ENCODE measurements at places on chromosomes 1 and 21.

- peak; percentile 87 for ATAC-seq
Measured at GRCh38 chr1:19800076-19800804, 524 bp upstream of the TMCO4 start.

- peak; percentile 60 for ATAC-seq
Measured at GRCh38 chr1:61318319-61319125, 236.2 kb downstream of the NFIA start.

- ATAC-seq, result no peak
Measured at GRCh38 chr1:62370594-62370993, 51.4 kb upstream of the KANK4 start.

DNA sequence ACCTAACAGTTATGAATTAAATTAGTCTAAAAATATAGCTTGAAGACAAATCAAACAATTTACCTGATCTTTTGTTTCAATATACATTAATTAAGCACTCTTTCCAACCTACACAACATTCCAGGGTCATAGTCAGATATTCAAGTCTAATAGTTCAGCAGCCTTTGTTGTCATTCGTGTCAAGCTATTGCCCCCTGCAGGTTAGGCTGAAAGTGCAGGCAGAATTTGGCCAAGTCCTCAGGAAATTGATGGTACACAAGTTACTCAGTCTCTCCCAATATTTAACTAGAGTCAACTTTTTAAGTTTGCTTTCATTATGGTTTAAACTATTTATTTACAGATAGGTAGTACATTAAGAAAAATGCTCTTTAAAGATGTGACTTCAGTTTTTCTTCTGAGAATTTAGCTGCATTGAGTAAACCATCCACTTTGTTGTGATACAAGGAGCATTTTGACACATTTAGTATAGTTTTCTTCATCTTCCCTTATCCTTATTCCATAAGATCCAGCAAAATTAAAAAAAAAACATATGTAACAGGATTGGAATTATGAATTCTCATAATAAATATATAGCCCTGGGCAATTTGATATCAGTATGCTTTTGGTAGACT is 130.3 kb upstream of the DPYD start:
- no peak for ATAC-seq

- no peak for ATAC-seq
Measured at GRCh38 chr1:3402258-3403010, 52.0 kb upstream of the ARHGEF16 start.

DNA sequence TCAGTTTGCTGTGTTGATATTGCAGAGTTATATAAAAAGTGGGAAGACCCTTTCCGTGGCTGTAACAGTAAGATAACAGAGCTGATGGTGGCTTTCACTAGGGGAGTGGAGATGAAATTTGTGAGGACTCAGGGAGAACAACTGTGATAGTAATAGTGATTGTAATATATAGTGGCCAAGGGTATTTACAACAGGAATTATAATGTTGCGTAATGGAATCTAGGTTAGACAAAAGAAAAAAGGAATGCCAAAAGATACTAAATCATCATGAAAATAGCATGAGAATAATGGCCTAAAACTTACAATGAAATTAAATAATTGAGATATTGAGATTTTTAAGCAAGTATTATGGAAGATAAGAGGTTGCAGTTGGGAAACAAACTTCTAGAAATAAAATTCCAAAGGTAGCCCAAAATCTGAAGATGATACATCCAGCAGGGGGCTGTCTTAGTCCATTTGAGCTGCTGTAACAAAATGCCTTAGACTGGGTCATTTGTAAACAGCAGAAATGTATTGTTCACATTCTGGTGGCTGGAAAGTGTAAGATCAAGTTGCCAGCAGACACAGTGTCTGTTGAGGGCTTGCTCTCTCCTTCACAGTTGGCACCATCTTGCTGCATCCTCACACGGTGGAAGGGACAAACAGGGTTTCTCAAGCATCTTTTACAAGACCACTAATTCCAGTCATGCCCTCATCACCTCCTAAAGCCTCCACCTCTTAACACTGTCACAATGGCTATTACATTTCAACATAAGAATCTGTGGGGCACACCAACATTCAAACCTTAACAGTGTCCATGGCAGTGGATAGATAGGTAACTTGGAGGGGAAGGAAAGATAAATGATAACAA is 711.2 kb downstream of the MRPL39 start:
- peak; percentile 98 for ATAC-seq

DNA sequence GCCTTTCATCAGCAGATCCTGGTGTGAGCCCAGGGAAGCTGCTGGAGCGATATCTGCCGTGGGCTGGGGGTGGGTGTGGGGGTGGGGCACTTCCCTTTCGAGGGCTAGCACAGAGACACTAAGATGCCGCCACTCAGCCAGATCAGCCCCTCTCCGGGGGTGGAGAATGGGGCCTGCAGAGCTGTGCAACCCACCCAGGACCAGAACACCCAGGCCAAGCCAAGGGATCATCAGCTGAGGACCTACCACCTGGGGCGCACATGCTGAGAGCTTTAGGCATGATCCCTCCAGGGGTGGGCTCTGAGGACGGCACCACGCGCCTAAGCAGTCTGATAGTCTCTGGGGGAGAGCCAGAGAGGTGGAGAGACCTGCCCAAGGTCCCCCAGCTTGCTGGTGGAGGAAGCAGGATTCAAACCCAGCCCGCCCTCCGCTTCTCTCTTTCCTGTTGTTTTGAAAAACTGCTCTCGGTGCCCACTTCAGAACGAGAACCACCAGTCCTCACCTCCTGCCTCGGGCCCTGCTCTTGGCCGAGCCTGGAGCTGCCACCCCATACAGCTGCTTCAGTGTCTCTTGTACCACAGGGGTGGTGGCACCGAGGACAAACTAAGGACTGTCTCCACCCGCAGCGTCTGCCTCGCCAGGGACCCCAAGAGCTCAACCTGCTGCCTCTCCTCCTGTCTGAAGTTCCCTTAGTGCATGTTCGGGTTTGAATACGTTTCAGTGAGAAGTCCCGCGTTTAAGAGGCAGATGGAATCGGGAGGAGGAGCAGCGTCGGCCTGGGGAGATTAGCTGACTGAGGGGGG is 39.7 kb upstream of the RUNX3 start:
- no peak for ATAC-seq

DNA sequence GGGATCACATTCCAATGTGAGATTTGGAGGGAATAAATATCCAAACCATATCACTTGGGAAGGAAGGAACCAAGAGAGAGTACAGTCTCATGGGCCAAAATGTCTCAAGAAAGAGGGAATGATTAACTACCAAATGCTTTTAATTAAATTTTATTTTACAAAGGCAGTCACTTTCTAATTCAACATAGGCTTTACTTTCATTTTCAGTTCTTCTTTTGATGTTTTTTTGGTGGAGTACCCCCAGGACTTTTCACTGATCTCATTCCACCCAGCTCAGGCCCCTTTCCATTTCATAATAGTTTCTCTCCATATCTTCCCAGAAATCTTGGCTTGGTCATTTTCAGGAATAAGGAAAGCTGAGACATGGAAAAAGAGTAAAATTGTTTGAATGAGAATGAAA is 5.1 kb upstream of the SLAMF7 start:
- ATAC-seq, result no peak

- no peak for ATAC-seq
Measured at GRCh38 chr1:204814166-204814884, 56.3 kb upstream of the NFASC start.

DNA sequence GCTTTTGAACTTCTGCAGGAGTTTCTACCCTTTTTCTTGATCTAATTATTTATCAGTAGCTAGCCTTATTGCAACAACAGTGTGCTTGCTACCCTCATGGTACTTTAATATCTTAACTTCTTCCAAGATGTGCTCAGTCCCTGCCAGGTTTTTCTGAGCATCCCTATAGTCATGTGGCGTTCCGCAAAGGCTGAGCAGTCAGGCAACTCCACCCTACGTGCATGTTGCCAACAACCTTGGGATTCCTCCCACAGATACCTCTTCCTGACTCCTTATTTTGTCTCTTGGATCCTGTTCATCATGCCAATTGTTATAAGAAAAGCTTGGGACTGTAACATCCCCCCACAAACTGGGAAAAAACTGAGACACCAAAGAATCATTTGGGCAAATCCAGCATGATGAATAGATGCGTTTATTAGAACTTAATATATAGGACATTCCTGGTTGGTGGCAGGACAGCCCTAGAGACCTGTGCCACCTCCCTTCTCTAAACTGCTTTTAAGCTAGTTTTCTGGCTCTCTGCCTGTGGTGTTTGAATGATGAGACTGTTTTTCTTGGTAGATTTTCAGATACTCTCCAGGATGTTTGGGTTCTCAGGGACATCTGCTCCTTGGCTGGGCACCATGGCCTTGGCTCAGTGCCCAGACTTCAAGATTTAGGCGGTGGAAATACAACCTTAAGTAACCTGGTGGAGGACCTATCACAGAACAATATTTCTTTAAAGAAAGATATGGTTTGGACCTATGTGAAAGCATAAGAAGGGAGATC is 27.1 kb upstream of the KCTD3 start:
- ATAC-seq, result peak; percentile 88

DNA sequence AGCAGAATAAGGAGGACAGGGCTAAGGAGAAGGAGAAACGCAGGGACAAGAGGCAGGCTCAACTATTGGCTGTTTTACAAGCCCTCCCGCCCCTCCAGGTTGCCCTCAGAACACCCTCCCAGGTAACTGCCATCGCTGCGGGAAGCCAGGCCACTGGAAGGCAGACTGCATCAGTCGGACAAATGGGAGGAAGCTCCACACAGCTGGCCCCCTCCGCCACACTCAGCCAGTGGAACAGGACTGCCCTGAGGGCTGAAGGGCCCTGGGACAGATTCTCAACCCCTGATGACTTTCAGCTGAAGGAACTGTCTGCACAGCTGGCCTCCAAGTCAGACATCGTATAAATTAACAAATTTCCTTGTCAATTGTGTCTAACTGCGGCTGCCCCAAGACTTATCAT is 21.8 kb downstream of the LRRC3 start:
- ATAC-seq, result no peak

DNA sequence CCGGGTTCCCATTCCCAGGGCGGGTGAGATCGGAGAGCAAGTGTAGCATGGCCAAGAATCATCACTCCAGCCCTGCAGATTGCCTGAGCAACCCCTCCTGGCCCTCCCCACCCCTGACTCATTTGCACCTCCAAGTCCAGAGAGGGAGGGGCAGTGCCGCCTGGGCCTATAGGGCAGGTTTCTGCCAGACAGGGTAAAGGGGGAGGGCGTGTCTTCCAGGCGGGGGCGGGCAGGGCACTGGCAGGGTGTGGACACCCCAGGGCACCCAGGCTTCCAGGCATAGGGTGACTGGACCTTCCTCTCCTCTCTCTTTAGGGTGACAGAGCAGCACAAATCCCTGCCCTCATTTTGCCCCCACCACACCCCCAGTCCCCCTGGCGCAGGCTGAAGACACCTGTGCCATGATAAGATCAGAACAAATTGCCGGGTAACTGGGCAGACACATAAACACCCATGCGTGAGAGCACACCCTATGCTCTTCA is 3.2 kb upstream of the CRYBG2 start:
- ATAC-seq, result no peak

DNA sequence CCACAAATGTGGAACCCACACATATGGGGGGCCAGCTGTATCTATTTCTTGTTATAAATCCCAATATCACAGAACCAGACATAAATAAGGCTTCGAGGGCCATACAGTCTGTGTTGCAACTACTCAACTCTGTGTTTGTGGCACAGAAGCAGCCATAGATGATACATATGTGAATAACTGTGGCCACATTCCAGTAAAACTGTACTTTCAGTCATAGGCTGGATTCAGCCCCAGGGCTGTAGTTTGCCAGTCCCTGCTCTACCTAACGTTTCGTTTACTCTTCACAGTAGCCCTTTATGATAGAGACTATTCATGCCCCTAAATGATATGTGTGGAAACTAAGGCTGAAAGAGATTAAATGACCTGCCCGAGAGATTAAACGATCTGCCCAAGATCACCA is 48.7 kb downstream of the FHAD1 start:
- ATAC-seq, result no peak

GRCh38 chr1:234589064-234589800 is 20.7 kb downstream of the IRF2BP2 start:
- peak; percentile 16 for ATAC-seq

DNA sequence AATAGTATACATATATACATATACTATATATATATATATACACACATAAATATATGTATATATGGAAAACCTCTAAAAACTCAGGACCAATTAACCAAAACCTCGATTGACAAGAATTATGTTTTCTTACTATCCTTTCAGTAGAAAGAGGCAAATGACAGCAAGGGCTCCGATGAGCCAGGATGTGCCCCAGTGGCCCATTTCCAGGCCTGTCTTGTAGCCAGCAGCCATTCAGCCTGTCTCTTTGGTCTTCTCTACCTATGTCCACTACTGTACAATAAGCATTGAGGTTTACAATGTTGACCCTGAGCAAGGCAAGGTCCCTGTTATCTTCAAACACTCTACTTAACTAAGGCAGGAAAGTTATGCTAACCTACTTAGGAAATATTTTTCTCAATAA is 9.8 kb downstream of the KCNA2 start:
- ATAC-seq, result no peak

DNA sequence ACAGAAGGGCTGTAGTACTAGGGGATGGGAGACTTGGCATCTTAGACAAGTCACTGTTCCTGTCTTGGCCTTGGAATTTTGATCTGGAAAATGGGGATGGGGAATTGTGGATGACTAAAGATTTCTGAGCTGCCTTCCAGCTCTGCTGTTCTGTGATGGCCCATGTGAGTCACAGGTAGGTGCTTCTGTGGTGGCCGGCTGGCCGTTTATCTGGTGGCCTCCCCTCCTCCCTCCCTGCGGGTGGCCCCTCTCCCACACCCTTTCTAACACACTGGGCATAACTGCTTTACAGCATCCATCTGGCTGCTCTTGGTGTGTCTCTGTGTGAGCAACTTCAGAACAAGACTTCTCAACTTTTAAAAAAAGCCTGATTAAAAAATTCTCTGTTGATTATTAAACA is 35.9 kb downstream of the KCNA2 start:
- ATAC-seq, result no peak

GRCh38 chr1:37410105-37410504 is 64.3 kb upstream of the ZC3H12A start:
- ATAC-seq, result no peak

Data from SK-N-SH treated with all-trans-retinoic acid at 6 μM for 48 hours (cell line).